ENCODE measurements at places on chromosomes 5 and 9.

- no peak for DNase-seq
Observed at GRCh38 chr5:14534773-14535172, 46.8 kb upstream of the OTULINL start.

- DNase-seq: no peak
Observed at GRCh38 chr5:172095368-172096206, 89.1 kb upstream of the FBXW11 start.

GRCh38 chr5:61004448-61004847 lies 59.4 kb downstream of the NDUFAF2 start:
- no peak for DNase-seq

DNA sequence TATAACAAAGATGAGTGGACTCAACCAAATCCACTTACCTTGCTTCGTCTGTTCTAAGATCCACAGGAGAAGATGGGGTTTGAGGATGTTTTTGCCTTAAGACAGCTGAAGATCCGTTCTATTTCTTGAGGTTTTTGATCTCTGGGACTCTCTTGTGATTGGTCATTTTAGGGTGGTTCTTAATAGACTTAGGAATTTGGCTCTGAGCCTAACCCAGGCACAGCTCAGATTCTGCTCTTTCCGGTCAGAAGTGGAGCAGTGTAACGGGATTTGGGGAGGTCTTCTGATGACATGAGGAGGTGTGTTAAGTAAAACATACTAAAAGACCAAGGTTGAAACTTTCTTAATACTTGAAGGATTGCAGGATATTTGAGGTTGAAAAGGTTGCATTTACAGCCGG lies 166.9 kb downstream of the DMRT2 start:
- DNase-seq: no peak

GRCh38 chr5:163269624-163270023 lies 167.8 kb upstream of the CCNG1 start:
- no peak for DNase-seq

DNA sequence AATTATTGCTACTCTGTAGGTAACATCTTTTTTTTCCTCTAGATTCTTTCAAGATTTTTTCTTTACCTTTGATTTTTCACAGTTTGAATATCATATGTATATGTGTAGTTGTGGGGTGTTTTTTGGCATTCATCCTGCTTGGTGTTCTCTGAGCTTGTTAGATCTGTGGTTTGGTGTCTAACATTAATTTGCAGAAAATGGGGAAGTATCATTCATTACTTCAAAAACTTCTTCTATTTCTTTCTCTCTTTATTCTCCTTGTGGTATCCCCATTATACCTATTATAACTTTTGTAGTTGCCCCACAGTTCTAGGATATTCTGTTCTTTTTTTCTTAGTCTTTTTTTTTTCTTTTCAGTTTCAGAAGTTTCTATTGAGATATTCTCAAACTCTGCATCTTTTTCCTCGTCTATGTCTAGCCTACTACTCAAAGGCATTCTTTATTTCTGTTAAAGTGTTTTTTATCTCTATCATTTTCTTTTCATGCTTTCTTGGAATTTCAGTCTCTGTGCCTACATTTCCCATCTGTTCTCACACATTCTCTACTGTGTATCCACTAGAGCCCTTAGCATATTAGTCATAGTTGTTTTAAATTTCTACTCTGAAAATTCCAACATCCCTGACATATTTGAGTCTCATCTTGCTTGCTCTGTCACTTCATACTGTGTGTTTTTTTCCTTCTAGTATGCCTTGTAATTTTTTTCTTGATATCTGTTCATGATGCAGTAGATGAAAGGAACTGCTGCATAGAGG lies 60.1 kb upstream of the GNA14 start:
- DNase-seq: no peak

GRCh38 chr9:26891726-26892125 lies 876 bp downstream of the CAAP1 start:
- DNase-seq: no peak

GRCh38 chr9:134399435-134400056 lies 73.3 kb downstream of the RXRA start:
- DNase-seq: peak; percentile 42

- DNase-seq: peak; percentile 33
Observed at GRCh38 chr9:14326264-14326826, 12.4 kb upstream of the NFIB start.

DNA sequence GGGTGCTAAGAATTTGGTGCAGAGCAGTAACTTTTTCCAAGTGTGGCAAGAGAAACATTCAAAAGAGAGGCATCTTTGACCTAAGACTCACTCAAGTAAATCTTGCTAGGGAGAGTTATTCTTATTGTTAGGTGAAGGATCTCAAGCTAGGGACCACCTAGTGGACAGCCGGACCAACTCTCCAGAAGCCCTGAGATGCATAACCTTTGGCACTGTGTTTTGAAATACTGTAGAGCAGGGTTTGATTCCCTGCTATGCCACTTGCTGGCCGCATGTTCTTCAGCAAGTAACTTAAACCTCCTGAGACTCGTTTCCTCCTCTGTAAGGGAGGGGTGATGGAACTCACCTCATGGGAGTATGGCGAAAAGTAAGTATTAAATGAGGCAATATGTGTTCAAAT lies 336.1 kb upstream of the ADAMTSL1 start:
- no peak for DNase-seq

GRCh38 chr9:1531424-1531823 lies 481.3 kb downstream of the DMRT2 start:
- DNase-seq: no peak

- no peak for DNase-seq
Observed at GRCh38 chr5:138109463-138110265, 25.8 kb downstream of the WNT8A start.

DNA sequence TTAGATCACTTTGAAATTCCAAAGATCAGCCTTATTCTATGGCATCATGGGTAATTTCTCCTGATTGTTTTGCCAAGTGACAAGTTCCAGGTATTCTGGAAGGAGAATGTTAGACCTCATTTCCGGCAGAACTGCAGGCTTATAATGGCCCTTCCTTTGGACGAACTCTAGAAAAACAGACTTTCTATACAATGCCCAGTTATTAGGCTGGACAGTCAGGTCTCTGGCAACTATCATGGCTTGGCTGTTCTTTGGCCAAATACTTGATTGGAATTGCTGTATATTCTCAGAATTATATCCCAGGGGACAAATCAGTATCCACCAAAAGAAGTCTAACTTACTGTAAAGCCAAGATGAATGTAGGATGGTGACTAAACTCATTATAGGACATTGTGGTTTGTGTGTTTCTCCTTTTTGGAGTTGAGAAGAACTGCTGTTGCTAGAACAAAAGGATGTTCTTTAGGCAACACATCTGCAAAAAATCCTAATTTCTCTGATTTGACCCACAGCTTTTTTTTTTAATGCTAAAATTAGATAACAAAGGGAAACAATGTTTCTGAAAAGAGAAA lies 69.0 kb downstream of the ADAMTSL1 start:
- no peak for DNase-seq

DNA sequence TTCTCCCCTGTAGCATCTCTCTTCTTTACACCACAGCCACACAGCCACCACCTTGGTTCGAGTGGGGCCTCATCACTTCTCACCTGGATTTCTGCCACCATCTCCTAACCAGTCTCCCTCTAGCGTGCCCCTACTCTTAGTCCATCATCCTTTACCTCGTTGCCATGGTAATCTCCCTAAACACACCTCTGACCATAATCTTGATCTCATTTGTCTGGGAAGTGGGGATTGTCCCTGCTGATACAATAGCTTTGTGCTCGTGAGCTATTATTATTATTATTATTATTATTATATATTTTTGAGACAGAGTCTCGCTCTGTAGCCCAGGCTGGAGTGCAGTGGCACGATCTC lies 76.5 kb upstream of the HSPA9 start:
- DNase-seq: no peak

DNA sequence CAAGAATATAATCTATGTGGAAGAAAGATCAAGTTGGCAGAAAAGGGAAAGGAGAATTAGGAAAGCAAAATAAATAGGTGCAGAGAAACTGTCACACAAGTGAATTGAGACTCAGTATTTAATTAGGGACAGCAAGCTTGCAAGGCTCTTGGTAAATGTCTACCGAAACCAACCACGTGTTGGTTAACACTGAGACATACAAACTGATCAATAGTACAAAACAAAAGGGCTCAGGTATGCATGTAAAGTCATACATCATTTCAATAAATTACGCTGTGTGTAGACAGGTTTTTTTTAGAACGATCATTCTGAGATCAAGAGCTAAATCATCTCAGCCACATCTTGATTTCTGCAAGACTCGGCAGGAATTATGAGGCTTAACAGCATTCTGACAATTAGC lies 225.4 kb downstream of the EBF1 start:
- DNase-seq: no peak

- peak; percentile 50 for DNase-seq
Observed at GRCh38 chr9:113349445-113350094, at the start of gene BSPRY. Gene BSPRY, plus strand, starts transcription at chr9:113349541. Its CDS starts 39 bp downstream, at chr9:113349580.

DNA sequence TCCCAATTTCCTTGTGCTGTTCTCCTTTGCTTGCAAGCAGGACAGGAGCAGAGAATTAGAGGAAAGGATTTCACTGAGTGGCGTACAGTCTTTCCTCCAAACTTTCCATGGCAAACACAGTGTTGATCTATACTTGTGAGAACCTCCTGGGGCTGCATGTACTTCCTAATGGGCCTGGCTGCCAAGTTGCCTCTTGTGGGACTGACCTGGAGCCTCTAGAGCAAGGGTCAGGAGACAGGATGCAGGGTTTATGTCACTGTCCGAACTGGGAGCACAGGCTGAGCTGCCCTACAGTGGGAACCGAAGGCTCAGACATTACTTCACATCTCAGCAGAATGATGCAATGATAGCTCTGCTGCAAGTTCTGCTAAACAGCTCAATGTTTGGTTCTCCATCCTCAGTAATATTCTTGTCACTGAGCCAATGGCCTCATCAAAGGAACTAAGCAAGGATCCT lies 102.3 kb downstream of the ENC1 start:
- DNase-seq: no peak

DNA sequence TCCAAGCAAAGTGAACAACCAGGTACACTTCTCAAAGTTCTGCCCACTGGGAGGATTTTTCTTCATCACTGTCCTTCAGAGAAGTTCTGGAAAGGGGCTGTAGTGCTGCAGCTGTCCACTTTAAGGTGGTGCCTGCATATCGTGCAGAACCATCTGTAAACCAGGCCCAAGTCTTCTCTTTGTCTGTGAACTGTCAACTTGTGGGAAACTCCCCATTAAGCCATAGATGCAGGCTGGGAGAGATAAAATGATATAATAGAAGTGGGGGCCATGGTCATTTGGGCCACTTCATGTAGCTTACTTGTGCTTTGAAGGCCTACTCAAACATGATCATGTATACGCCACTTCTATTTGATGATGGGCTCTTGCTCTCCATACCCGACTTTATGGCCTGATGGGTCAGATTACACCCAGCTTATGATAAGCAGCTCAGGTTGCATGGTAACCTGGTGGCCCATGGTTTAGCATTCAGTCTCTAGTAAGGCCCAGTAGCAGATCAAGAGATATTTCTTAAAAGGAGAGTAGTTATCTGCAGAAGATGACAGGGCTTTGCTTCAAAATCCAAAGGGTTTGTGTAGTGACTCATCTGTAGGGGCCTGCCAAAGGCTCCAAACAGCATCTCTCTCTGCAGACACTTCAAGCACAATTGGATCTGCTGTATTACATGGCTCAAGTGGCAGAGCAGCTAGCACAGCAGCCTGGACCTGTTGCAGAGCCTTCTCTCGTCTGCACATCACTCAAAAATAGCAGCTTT lies 15.7 kb upstream of the BTF3 start:
- no peak for DNase-seq

- DNase-seq: no peak
Observed at GRCh38 chr5:139562847-139563246, 1.7 kb downstream of the UBE2D2 start.

DNA sequence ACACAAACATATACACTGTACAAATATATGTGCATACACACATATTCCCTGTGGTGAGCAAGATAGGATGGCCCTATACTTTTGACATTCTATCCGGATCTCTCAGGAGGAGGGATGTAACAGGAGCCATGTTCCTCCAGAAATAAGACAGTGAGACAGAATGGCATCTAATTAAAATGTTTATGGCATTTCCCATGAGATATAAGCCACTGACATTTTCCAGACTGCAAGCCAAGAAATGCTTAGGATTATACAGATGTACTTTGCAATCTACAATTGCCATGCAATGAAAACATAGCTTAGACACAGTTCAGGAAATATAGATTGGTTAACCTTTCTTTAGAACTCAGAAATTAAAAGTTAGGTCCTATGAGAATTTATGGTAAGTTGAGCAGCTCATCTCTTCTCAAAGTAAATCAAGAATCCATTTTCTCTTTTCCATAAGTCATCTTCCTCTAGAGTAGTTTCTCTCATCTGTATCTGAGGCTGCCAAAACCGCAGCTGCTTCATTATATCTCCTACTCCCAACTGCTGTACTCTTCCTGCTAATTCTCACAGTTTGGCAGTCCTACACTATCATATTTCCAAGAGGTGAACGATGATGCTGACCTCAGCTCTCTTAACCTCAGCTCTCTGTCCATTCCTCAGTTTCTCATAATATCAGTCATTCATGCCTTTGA lies 1719.1 kb downstream of the MAT2B start:
- no peak for DNase-seq

DNA sequence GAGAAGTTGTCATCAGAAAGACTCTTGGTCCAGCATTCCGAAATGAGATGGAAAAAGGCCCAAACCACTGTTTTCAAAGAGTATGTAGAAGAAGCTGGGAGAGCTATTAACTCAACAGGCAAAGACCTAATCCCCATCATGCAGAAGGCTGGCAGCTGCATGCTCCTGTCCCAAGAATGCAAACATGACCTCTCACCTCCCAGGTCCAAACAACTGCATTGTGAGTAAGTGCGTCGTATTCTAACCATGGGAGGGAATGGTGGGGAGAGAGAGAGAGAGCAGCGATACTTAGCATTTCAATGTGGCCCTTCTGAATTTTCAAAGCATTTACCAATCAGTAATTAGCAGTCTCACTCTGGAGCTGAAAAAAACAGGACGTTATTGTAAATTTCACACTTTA lies 27.6 kb downstream of the TRPC7 start:
- DNase-seq: no peak

DNA sequence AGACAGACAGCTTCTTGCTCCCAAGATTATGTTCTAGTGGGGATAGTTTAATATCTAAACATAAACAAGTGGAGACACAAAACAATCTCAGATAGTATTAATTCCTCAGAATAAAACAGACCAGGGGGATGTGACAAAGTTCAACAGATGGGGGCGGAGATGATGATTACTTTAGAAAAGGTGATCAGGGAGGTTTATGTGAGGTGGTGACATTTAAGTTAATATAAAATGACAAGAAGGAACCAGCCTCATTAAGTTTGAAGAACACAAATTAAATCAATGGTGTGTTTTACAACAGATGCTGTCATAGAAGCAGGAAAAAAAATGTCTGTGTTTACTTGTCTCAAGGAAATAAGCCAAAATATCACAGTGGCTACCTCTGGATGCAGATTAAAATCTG lies 119.6 kb upstream of the HMHB1 start:
- no peak for DNase-seq

Measured in activated CD8-positive, alpha-beta T cell treated with anti-CD3 and anti-CD28 coated beads for 36 hours (primary cell).